ENCODE measurements at places on chromosomes 13 and 19.

DNA sequence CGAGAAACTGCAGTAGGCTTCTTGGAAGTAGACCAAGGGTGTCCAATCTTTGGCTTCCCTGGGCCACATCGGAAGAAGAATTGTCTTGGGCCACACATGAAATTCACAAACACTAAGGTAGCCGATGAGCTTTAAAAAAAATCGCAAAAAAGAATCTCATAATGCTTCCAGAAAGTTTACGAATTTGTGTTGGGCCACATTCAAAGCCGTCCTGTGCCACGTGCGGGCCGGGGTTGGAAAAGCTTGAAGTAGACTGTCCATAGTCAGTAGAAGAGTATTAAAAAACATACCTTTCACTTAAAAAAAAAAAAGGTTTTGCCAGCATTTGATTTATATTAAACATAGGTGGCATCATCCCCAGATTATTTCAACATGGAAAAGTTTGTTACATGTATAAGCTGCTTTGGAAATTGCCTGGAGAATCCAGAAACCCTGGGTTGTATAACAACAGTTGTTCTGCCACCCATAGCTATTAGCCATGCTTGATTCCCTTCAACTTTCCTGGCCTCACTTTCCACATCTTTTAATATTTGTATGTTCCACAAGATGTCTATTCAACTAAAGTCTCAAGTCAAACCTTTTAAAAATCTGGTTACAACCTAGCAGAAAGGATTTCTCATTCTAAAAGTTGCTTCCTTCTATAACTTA is 1.0 kb downstream of the IFT88 start:
- no peak for DNase-seq

- no peak for DNase-seq
Measured at GRCh38 chr13:43959291-43959690, 79.6 kb downstream of the LACC1 start.

- DNase-seq = no peak
Measured at GRCh38 chr13:112747256-112747655, 57.4 kb downstream of the ATP11A start.

- DNase-seq = no peak
Measured at GRCh38 chr13:61779456-61779855, 363.8 kb upstream of the PCDH20 start.

- no peak for DNase-seq
Measured at GRCh38 chr19:4929186-4929585, 19.9 kb downstream of the UHRF1 start.

- DNase-seq = peak; percentile 20
Measured at GRCh38 chr13:85808811-85809210, 9.6 kb upstream of the SLITRK6 start.

GRCh38 chr13:98351636-98352035 is 174.6 kb upstream of the RNF113B start:
- no peak for DNase-seq

DNA sequence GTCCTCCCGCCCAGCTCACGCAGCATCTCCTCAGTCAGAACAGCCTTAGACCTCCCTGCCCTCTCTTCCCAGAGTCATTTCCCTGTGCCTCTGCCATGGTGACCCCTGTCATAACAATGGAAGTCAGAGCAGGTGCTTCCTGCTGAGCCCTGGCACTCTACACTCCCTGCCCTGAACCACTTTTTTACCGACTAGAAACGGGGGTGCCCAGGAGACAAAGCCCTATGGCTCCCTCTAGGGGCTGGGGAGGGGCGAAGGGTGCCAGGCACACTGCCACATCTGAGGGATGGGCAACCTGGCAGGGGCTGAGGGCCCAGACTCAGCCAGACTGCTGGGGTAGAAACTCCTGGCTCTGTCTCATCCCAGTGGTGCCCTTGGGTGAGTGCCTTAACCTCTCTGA is 16.4 kb downstream of the ZNF574 start:
- DNase-seq = peak; percentile 37

- no peak for DNase-seq
Measured at GRCh38 chr19:43997631-43998290, 5.0 kb upstream of the ZNF230 start.

- no peak for DNase-seq
Measured at GRCh38 chr19:41774515-41774980, 19.2 kb downstream of the CEACAM6 start.

GRCh38 chr13:19984430-19985218 is 26.1 kb downstream of the ZMYM2 start:
- peak; percentile 8 for DNase-seq

DNA sequence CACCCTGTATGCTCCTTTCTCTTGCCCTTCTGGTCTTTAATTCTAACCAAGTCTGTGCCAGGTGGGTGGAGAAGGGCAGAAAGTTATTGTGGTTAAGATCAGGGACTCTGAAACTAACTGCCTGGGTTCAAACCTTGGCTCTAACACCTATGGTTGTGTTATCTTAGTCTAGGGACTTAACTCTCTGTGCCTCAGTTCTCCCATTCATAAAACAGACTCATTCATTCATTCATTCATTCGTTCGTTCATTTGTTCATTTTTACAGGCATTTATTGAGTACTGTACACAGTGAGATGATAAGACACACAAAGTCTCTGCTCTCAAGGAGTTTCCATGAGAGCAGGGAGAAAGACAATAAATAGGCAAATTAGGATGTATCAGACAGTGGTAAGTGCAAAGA is 30.1 kb downstream of the SOX21 start:
- no peak for DNase-seq

DNA sequence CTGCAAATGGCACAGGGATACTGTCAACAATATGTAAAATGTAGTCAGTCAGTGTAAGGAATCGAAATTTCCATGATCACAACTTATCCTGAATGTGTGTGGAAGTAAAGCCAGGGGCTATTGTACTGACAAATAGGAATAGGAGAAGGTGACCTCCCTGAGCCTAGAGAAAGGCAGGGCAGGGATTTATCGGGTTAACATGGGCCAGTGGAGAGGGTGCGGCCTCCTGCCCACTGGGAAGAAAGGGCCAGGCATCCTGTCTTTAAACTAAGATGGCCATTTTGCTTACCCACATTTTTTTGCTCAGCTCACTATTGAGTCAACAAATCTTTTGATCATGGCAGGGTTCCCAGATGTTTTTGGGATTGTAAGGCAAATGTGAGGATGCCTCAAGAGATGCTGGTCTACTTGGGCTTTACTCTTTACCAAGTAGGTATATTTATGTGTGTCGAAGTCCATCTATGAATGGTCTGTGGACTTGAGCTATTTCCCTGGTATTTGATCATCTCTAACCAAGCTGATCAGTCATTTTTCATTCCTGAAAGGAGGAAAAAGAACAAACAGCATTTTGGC is 116.6 kb upstream of the RNF113B start:
- no peak for DNase-seq

DNA sequence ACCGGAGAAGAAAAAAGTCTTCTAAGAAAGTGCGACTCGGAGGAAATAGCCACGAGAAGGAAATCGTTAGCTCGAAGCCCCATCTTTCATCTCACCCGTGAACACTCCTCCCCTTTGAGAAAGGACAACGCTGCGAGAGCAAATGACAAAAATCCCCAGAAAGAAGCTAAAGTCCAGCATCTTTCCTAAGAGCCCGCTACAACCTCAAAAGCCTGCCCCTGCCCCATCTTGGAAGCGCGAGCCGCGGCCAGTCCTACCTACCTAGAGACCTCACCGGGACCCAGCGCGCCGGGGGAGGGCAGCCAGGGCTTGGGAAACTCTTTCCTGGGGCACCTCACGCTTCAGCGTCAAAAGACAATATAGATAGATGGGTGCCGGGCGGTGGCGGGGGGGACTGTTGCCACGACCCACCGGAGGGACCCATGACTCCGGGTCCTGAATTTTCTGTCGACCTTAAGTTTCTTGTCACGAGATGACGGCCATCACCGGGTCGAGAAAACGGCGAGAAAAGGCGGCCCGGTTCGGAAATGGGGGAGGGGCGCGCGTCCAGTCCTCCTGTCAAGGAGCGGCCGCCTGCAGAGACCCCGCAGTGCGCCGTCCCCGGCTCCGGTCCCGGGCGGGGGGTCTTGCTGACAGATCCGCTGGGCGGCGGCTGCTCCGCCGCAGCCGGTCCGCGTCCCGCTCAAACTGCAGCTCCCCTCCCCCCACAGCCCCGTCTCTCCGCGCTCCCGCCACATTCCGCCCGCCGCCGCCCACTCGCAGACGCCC is 65.9 kb downstream of the KCNRG start:
- peak; percentile 34 for DNase-seq

GRCh38 chr19:2848616-2849015 is 7.3 kb downstream of the ZNF555 start:
- no peak for DNase-seq

- no peak for DNase-seq
Measured at GRCh38 chr19:55225415-55225958, 3.1 kb downstream of the TMEM86B start.

DNA sequence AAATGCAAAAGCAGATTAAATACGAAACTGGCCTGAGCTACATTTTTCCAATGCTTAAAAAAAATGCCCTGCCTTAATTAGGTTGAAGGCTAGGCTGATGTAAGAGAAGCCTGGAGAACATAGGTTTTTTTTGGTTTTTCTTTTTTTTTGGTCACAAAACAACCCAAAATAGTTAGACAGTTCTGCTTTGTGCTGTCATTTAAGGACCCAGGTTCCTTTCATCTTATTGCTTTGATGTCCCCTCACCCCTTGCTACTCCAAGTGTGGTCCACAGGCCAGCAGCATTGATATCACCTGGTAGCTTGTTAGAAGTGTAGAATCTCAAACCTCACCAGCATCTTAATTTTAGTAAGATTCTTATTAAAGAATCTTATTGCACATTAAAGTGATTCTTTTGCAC is 14.4 kb downstream of the TDRD3 start:
- no peak for DNase-seq

GRCh38 chr19:17846146-17846545 is 1.6 kb downstream of the JAK3 start:
- no peak for DNase-seq

GRCh38 chr13:71408416-71408815 is 458.6 kb downstream of the DACH1 start:
- no peak for DNase-seq

DNA sequence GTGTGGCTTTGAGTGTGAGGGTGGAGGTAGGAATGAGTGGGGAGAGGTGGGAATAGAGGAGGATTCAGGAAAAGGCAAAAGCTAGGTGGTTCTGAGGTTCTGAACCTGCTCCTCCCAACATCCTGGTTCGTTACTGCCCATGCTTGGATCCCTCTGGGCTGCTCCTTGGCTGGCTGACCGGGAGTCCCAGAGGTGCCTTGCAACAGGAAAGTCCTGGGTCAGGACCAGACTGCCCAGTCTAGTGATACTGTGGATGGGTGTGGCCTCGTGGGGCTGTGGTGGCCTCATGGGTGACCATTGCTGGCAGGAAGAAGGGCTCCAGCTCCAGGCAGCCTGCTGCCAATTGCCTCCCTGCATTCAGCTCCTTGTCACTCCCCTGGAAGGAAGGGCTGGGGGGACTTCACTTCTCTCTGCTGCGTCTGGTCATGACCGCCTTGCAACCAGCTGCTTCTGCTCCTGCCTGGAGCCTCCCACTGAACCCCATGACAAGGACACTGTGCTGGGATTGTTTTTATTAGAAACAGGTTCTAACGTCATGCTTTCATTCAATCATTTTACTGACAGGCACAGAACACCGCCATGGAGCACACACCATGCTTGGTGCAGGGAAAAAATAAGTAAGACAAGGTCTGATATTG is 61.5 kb upstream of the UBL3 start:
- no peak for DNase-seq

DNA sequence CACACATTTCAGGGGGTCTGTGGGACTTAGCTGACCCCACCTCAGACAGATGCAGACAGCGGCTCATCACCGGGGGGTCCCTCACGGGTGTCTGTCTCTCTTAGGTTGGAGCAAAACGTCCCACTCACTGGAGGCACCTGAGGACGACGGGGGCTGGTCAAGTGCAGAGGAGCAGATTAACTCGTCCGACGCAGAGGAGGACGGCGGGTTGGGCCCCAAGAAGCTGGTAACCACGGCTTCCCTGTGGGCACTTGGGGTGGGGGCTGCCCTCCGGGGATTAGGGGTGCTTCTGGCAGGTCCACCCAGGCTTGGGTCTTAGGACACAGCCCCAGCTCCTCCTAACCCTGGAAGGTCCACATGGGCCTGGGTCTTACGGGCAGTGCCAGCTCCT is 11.2 kb upstream of the F7 start:
- DNase-seq = no peak
